ENCODE measurements at places on chromosomes 16 and 17. TPM values are rescaled to one million over a fixed set of nuclear protein-coding genes. Genes with fewer than 3 reads are reported as not detected.
A peak's percentile ranks its signal among the peaks of the same experiment; 100 is the strongest.

- DNase-seq, result no peak
Measured at GRCh38 chr17:54085020-54085419, 262.3 kb downstream of the KIF2B start.

GRCh38 chr17:10616502-10617119 lies 40.5 kb downstream of the MYH3 start:
- peak; percentile 56 for DNase-seq

Gene RASL10B
- 2.8 TPM for polyA plus RNA-seq

Gene MMP25
- polyA plus RNA-seq, result 2.1 TPM

GRCh38 chr16:82801361-82801760 lies 174.6 kb downstream of the CDH13 start:
- DNase-seq, result no peak

Gene CACNG3
- not detected for polyA plus RNA-seq

DNA sequence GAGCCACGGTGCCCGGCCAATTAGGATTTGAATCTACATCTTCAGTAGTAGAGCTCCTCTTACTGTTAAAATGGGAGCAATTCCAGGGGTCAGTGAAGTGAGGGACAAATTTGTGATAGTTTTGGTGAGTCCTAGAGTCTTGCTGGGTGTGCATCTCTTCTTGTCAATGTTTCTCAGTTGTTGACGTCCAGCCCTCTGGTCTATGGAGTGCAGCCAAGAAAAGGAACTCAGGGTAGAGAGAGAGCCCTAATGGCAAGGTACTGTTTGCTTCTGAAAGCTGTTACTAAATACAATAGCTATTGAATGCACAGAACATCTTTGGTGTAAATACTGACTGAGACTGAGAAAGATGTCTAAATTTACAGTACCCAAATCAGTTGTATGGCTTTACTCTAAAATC lies 282.5 kb upstream of the SALL1 start:
- DNase-seq, result no peak

Gene FGF11
- polyA plus RNA-seq, result 2.6 TPM

GRCh38 chr16:31333686-31334649 lies 21.0 kb upstream of the ITGAX start:
- DNase-seq, result no peak

Gene TEKT1
- polyA plus RNA-seq, result not detected

DNA sequence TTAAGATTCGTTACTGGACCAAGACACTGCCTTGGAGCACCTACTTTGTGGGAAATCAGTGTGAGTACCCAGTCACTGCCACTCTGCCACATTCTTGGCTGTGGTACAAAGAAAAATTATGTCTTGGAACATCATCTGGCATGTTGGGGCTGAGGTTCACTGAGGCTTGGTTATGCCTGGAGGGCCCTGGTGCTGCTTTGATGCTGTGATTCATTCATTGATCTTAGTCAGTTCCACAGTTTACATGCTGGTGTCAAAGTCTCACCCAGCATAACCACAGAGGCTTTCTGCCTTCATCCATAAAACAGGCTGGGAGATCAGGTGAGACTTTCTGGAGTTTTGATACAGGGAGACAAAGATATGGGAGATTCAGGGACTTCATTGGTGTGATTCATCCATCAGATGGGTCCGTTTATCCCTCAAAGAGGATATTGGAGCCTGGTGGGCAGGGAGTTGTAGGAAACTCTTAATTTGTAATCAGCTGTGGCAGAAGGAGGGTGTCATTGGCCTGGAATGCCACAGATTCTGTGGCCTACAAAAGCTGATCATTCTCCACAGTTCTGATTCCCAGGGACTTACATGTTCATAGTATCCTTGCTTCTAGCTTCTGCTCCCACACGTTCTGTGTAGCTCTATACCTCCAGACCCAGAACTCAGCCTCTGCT lies 322.5 kb downstream of the PMP22 start:
- no peak for DNase-seq

DNA sequence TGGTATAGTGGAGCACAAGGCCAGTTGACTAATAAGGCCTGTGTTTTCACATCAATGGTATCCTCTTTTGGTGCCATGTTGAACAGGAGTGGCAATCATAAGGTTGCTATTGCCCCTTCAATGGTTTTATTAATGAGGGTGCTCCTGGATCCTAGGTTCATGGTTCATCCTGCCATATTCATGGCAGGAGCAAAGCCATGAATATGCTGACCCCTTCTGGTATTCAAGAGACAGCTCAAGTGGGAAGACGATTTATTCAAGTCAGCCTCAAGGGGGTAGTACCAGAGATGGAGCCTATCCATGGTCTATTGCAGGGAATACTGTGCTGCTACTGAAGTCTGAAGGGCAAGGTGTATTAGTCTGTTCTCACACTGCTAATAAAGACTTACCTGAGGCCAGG lies 2.6 kb downstream of the ABCA9 start:
- no peak for DNase-seq

- DNase-seq, result no peak
Measured at GRCh38 chr17:20280851-20281250, 186.5 kb downstream of the LGALS9B start.

Gene CCDC40
- 7.2 TPM for polyA plus RNA-seq

Gene KCNG4
- 0.06 TPM for polyA plus RNA-seq
